ENCODE measurements at places on chromosomes 11 and 22.

DNA sequence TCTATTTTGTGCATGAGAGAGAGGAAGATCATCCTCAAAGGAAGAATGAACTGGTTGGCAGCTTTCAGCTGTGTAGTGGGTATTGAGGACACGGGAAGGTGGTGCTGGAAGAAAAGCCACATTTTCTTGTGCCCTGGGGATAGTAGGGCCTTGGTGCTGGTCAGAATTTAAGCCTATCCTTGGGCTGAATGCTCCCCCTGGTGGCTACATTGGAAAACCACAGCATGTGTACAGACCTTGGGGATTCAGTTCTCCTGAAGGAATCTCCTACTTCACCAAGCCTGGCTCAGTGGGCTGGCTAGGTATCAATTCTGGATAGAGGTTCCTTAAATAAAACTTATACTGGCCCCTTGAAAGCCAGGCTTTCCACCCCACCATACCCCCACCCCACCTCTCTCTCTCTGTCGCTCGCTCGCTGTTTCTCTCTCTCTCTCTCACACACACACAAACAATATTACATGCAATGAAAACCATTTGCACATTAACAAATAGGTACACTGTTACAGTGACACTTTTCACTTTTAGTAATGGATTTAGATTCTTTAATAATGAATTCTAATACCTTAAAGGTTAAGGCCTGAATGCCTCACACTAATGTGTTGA is 2.8 kb upstream of the OR51M1 start:
- DNase-seq, result no peak

DNA sequence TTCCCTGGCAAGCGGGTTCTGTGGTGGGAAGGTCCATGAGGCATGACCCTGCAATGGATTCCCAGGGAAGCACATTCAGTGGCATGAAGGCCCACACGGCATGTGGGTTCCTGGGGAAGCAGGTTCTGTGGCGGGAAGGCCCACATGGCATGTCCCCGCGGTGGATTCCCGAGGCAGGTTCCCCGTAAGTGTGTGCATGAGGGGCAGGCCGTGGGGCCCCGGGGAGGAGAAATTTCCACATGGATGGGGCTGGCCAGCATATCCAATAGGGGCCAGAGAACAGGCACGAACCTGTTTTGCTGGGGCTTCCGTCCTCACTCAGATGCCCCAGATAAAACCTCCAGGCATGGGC is 83.7 kb downstream of the PHF21B start:
- no peak for DNase-seq

GRCh38 chr22:35661464-35661863 is 13.2 kb downstream of the APOL6 start:
- no peak for DNase-seq

DNA sequence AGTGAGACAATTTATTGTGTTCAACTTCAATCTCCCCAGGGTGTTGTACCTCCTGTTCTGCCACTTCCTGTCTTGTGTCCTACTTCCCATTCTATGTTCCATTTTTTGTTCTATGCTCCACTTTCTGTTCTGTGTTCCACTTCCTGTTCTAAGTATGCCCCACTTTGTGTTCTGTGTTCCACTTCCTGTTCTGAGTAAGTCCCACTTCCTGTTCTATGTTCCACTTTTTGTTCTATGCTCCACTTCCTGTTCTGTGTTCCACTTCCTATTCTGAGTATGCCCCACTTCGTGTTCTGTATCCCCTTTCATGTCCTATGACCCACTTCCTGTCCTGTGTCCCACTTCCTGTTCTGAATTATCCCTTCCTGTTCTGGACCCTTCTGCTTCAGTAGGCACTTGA is 732.7 kb downstream of the TBC1D22A start:
- DNase-seq, result no peak

- DNase-seq, result no peak
These were observed 111.7 kb downstream of the ZNF280B start for GRCh38 chr22:22396741-22397291.

- no peak for DNase-seq
These were observed 59.9 kb downstream of the GRIK4 start for GRCh38 chr11:120571476-120571875.

- DNase-seq, result no peak
These were observed 22.9 kb upstream of the PAFAH1B2 start for GRCh38 chr11:117121176-117121575.
